Natural killer cell treated with Interleukin-12 subunit alpha and Interleukin-12 subunit beta and Interleukin-15 and Interleukin-18, amount 100 ng/mL, for 72 hours (primary cell): ENCODE measurements at places on chromosomes 12 and 14. TPM values are rescaled to one million over a fixed set of nuclear protein-coding genes. Genes with fewer than 3 reads are reported as not detected.

Gene PPFIA2
- not detected for total RNA-seq

Gene ACSM4
- not detected for total RNA-seq

Gene SHMT2
- 262 TPM for total RNA-seq

Gene NKX2-1
- not detected for total RNA-seq

DNA sequence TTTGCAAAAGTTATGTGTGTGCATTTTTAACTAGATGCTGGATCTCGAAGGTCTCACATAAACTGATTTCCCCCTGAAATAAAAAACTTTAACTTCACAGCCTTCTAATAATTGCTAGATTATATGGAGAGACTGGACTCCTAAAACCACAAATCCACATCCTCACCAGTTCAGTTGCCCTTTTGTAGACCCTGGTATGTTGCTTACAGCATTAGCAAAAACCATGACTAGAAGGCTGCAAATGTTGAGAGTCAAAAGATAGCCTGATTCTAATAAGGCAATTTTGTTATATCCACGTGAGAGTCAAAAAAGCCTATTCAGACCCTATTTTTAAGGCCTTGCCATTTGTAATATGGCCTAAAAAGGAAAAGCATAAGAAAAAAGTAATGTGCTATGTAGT lies 37.4 kb downstream of the RASSF8 start:
- no peak overlapping the region for H3K27ac ChIP-seq
- H3K4me1 ChIP-seq = no peaks in the 10 kb centered on the region
- no peak overlapping the region for H3K4me3 ChIP-seq
- DNase-seq = no peak

GRCh38 chr14:68550338-68550715 lies 242.5 kb downstream of the ZFP36L1 start:
- DNase-seq = no peak
- H3K36me3 ChIP-seq = no peaks in the 10 kb centered on the region
- no peaks in the 10 kb centered on the region for H3K4me1 ChIP-seq
- H3K27ac ChIP-seq = no peak overlapping the region

- H3K4me1 ChIP-seq = no peaks in the 10 kb centered on the region
- H3K4me3 ChIP-seq = no peak overlapping the region
- H3K27me3 ChIP-seq = no peaks in the 10 kb centered on the region
- H3K27ac ChIP-seq = no peak overlapping the region
- no peak for DNase-seq
Observed at GRCh38 chr14:102492531-102492910, 17.1 kb downstream of the ANKRD9 start.
